ENCODE measurements at places on chromosomes 7 and 10.

DNA sequence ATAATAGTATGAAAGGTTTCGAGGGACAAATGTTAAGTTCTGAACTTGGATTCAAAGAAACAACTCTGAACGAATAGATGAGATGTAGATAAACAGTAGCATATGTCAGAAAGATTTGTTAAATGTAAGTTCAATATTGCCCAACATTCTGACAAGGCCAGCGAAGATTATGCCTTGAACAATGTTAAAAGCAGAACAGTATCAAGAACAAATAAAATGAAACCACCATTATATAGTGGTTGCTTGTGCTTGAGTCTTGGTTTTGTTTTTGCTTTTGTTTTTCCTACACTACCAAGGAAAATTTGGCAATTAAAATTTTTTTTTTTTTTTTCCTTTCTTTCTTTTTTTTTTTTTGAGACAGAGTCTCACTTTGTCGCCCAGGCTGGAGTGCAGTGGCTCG, 66.4 kb downstream of the PLXDC2 start:
- DNase-seq = no peak

GRCh38 chr10:112650588-112651030, 203.6 kb downstream of the VTI1A start:
- DNase-seq = peak; percentile 34

- DNase-seq = no peak
Measured at GRCh38 chr7:46286957-46287356, 365.9 kb upstream of the IGFBP3 start.

- no peak for DNase-seq
Measured at GRCh38 chr10:69618746-69619145, 11.3 kb upstream of the FAM241B start.

GRCh38 chr7:73703757-73704639, 15.5 kb downstream of the STX1A start:
- peak; percentile 81 for DNase-seq

- DNase-seq = no peak
Measured at GRCh38 chr7:24026351-24026750, 257.6 kb upstream of the NPY start.

- DNase-seq = peak; percentile 23
Measured at GRCh38 chr7:85162721-85163120, 24.1 kb downstream of the SEMA3D start.

DNA sequence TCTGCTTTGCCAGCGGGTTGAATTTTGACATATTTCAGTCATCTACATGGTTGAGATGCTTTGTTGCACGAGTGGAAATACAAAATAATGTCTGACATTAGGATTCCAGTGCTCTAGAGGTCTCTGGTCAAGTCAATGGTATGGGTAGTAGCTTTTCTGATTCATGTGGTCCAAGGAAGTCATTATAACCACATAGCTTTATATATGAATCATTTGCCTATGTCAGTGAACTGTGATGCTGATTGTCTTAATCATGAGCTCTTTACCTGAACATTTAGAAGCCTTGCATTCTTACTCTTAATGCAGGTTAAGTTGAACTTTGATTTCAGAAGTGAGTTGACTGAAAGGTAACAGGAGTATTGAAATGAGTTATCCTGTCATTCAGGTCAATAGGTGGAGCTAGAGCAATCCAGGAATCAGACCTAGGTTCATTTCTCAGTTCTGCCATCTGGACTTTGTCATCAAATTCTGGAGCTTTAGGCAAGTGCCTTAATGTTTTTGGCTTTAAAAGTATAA, 3.3 kb downstream of the MAPK8 start:
- DNase-seq = peak; percentile 72

GRCh38 chr10:44425466-44425865, 40.6 kb upstream of the CXCL12 start:
- DNase-seq = no peak

DNA sequence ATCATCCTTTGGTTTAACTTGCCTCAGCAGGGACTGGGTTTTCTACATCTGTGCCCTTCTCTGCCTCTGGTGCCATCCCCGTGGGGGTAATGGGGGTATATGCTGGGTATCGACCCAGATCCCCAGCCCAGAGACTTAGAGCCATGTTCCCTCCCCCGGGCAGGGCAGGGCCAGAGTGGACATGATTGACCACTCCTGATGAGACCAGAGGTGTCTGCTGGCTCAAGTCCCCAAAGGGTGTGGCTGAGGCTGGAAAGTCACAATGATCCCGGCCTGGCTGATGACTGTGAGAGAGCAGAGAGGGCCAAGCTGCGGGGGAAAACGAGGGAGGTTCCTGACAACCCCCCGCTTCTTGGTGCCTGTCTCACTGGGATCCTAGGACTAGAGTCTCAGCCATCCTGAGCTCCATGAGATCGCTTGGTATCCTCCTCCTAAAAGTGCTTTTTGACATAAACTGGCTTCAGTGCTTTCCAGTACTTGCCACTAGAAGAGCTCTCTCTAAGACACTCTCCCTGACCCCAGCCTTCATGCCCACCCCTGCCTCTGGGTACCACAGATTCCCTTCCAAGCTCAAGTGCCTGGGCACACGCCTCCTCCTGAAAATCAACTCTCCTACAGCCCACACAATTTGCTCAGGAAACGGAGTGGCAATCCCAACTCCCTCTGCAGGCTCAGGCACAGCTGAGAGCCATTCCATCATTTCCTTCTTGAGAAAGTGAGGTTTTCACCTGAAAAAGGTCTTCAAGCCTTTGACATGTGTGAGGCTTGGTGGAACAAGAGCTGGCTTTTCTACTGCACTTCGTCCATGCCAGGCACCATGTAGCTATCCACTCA, 33.9 kb downstream of the DRGX start:
- DNase-seq = no peak

- DNase-seq = no peak
Measured at GRCh38 chr7:157990881-157991250, 596.8 kb downstream of the PTPRN2 start.

- DNase-seq = no peak
Measured at GRCh38 chr7:106959753-106960152, 84.8 kb upstream of the PRKAR2B start.

DNA sequence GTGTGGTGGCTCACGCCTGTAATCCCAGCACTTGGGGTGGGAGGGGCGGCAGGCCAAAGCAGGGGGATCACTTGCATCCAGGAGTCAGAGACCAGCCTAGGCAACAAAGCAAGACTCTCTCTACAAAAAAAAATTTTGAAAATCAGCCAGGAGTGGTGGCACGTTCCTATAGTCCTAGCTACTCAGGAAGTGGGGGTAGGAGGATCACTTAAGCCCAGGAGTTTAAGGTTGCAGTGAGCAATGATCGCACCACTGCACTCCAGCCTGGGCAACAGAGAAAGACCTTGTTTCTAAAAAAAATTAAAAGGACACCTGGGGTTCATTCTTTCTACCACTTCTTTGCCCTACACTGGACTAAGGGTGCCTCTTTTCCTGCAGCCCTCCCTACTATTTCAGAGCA, 15.1 kb downstream of the WAPL start:
- DNase-seq = peak; percentile 25

GRCh38 chr7:55588379-55588699, 16.0 kb upstream of the VOPP1 start:
- DNase-seq = no peak

DNA sequence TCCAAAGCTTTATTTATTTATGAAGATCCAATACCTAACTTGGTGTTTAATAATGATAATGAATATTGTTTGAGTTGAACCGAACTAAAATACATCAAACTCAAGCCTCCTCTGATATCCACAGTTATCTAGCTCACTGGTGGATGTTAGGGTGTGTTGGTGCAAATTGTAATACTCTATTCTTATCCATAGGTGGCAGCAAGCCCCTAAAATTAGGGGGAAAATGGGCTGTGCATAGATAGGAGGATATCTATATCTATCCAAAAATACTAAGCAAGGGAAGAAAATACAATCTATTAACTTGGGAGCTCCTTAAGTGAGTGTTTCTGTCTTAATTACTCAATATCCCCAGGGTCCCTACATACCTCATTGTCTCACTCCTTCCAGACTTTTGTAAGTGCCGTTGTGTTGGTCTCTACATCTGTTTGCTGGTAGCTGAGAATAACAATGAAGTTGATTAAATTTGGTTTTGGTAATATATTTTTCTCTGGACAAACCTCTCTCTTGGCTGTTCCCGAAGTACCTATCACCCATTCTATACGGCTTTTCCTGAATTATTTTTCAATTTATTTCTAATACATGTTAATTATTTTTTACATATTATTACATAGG, 55.0 kb upstream of the VWDE start:
- peak; percentile 73 for DNase-seq

DNA sequence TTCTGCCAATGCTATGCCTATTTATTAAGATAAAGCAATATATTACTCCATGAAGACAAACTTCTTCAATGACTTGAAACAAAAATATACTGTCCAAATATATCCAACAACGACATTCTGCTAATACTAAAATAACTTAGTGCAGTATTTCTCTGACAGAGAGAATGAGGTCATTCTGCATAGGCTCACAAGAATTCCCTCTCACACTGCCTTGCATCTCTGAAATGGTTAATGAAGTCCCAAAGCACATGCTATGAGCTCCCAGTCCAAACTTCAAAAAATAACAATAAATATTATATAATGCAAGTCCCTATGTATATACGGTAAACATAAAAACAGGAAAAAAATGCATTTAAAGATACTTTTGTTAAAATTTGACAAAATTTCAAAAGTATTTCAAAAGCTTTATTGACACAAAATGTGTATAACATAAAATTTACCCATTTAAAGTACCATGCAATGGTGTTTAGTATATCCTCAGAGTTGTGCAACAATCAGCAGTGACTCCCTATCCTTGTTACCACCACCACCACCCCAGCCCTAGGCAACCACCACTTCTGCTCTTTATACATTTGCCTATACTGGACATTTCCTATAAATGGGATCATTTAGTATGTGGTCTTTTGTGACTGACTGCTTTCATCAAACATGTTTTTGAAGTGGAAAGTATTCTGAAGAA, 27.6 kb downstream of the CHCHD3 start:
- DNase-seq = peak; percentile 23

DNA sequence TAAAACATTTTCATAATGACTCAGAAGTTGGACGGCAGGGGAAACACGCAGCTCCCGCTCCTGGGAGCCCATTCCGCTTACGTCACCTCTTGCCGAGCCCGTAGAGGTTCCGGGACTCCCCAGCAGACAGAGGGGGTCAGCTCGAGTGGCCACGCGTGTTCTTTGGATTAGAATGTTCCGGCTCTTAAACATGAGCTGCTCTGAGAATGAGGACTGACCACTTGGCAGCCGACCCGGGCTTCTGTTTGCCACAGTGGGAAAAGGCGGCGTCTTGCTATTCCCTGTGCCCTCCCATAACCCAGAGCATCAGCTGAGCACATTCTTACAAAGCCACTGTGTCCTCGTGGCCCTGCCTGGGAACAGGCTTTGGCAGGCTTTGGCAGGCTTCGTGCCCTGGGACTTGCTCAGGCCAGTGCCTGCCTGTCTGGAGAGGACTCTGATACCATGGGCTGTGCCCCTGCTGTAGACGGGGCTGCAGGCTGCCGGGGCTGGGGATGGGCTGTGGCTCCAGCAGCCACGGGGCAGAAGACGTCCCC, 40.1 kb downstream of the PFKP start:
- peak; percentile 90 for DNase-seq

DNA sequence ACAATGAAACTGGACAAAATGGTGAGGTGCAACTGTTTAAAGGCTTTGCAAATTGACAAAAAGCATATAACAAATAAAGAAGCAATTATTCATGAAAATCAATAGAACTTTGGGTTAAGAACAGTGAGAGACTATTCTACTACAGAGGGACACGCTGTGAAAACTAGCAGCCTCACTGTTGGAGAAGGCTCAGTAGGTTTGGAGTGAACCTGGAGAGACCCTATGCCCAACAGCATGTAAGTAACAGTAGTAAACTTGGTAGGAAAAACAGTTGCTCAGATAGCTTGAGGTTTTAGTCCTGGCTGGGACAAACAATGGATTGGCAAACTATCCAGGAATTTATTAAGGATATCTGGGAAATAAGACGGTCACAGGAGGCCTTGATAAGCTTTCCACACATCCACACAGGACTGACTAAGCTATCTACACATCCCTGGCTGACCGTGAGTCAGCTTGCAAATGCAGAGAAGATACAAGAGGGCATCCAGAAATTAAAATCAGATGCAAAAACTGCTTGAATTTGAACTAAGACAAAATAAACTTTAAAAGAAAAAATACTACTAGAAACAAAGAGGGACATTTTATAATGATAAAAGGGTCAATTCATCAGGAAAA, 15.9 kb downstream of the FAM149B1 start:
- peak; percentile 57 for DNase-seq

- peak; percentile 67 for DNase-seq
Measured at GRCh38 chr7:12199363-12199762, 11.7 kb upstream of the TMEM106B start.

DNA sequence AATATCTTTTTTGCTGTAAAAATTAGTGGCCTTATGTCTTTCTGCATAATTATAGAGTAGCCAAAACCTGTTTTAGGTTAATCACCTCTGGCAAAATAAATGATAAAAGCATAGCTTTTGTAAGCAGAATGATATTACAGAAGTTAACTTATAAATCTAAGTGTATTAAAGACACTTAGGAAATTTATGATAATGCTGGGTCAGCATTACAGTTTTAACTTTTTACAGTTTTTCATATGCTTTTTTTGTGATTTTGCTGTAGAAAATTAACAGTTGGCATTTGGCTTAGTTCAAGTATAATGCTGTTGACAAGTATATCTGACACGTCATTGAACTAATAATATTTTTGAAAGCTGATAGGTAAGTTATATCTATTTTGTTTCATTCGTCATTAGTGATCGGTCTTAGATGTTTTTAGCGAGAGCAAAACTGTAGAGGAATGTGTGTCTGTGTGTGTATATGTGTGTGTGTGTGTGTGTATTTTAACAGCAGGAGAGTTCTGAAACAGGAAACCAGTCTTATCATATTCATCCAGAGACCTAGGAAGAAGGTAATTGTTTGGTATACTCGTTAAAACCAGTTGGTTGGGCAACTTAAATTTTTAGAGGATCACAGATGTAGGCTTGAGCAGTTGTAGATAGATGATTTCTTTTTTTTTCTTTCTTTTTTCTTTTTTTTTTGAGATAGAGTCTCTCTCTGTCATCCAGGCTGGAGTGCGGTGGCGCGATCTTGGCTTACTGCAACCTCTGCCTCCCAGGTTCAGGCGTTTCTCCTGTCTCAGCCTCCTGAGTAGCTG, 15.4 kb downstream of the PTEN start:
- peak; percentile 89 for DNase-seq

- DNase-seq = no peak
Measured at GRCh38 chr7:33644489-33644888, 260.9 kb upstream of the BMPER start.

GRCh38 chr10:31582365-31583052, 263.5 kb downstream of the ZEB1 start:
- DNase-seq = peak; percentile 42

- peak; percentile 9 for DNase-seq
Measured at GRCh38 chr7:1593091-1593866, 23.4 kb upstream of the PSMG3 start.

DNA sequence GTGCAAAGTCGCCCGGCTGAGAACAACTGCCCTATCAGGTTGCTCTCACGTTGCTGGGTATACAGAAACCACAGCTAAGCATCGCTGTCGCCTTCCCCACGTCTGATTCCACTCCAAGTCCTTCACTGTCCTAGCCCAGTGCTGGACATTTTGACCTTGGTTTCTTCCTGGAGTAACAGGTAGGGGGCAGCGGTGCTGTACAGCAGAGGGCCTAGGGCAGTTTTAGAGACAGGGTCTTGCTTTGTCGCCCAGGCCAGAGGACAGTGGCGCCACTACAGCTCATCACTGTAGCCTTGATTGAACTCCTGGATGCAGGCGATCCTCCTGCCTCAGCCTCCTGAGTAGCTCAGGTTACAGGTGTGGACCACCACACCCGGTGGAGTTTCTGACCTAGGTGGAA, 2.6 kb downstream of the CLDN15 start:
- no peak for DNase-seq

Data from choroid plexus epithelial cell (primary cell).